ENCODE measurements at places on chromosomes 4 and X.
A peak's percentile ranks its signal among the peaks of the same experiment; 100 is the strongest.

DNA sequence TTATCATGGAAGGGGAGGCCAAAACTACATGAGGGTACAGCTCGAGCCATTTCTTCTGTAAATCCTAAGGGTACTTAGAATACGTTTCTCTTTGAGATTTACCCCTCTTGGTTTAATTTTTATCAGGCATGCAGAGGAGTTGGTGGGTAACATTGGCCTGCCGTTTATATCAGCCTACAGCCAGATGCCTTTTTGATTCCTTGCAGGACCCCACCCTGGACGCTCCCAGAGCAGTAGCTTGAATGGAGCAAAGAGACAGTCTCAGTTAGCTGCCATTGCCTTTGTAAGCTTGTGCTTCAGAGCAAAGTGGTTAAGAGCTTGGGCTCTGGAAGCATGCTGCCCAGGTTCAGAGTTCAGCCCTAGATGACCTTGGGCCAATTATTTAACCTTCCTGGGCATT, 9.0 kb downstream of the DOCK11 start:
- no peak for DNase-seq

GRCh38 chr4:15182600-15183220, 180.4 kb downstream of the CPEB2 start:
- DNase-seq: no peak

DNA sequence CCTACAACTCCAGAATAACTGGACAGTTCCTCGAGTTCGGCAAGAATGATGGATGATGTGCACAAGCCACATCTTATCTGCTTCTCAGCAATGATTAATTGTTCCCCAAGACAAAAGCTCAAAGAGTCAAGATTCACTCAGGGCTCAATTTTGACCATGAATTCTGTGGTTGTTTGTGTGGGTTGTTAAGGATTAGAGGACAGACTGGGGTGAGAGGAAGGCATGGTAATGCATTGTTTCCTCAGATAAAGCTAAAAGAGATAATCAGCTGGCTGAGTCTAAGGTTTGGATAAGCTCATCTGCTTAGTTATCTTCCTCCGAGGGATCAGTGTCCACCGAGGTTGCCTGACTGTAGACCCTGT, 161.0 kb downstream of the CPEB2 start:
- no peak for DNase-seq

GRCh38 chr4:73776321-73776729, 36.0 kb downstream of the CXCL8 start:
- peak; percentile 28 for DNase-seq

DNA sequence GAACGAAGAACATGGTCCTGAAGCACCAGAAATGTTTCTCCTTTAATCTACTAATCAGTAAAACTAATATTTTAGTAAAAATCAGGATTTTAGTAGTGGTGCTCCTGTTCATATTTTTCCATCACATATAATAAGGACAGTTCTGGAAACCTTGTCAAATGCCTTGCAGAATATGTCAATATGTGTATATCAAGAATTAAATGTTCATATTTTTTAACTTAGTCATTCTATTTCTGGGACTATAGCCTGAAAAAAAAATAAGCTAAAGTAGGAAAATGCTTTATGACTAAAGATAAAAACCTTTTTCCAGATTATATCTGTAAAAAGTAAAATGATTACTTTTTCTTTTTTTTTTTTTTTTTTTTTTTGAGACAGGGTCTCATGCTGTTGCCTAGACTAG, 65.1 kb downstream of the MAB21L2 start:
- DNase-seq: no peak

DNA sequence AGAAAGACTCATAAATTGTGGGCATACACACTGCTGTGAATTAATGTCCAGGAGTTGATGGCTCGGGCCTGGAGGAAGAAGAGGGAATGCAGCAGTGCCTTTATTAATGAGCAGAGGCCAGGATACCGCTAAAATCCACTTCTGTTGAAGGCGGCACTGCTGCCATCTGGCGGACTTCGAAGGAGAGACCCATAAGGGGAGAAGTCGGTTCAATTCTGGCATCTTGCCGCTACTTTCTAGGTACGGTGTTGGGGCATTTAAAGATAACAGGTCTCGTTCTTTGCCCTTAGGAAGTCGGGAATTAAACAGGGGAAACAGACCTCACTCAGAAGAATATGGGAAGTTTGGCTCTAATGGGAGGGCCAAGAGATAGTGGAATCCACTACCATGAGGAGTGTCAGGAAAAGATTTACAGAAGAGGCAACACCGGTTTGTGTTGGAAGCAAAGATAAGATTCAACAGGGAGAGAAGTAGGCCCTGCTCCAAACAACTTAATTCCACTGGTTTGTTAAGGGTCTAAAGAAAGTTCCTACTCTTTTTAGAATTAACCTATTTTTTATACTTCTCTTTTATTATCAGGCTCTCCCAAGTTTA, 133.6 kb upstream of the GIMD1 start:
- DNase-seq: peak; percentile 79

DNA sequence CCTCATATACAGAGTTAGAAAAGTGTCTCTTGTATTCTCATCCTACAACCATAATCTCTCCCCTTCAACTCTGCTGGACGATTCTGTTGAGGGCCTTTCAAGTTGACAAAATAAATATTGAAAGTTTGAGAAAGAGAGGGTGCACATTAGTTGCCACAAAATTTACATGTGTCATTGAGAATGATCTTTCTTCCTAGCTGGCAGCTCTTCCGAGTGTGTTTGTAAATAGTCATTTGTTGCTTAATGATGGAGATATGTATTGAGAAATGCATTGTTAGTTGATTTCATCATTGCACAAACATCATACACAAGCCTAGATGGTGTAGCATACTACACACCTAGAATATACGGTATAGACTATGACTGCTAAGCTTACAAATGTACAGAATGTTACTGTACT, 632.8 kb upstream of the AMOT start:
- no peak for DNase-seq

GRCh38 chrX:82451725-82452124, 1056.4 kb upstream of the POU3F4 start:
- no peak for DNase-seq

DNA sequence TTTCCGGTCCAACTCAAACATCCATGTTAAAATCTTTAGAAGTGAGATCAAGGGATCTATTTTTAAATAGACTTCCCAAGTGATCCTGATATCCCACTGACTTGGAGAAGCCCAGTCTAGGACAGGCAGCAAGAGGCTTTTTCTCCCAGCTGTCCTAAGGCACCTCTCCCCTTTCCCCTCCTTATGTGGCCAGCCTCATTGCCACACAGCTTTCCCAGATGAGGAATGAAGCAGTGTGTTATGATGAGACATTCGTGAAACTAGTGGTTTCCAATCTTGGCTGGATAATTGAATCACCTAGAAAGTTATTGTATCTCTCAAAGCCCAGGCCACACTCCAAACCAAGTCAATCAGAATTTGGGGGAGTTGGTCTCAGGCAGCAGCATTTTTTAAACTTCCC, 16.8 kb upstream of the HSD17B13 start:
- DNase-seq: no peak

DNA sequence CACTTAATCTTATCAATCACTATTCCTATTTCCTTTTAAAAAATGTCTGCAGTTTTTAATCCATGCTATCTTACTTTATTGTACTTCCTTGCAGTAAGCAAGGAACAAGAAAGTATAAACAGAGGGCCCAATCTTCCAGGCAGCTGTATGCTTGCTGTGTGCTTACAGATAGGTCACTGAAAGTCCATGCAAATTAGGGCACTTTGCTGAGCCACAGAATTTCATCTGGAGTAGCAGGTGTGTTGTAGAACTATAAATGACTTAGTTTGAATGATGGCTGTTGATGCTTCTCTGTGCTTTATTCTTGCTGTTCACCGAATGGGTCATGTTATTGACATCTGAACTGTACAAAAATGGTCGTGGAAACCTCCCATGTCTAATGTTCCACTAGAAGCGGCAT, 154.6 kb downstream of the ATOH1 start:
- DNase-seq: no peak

DNA sequence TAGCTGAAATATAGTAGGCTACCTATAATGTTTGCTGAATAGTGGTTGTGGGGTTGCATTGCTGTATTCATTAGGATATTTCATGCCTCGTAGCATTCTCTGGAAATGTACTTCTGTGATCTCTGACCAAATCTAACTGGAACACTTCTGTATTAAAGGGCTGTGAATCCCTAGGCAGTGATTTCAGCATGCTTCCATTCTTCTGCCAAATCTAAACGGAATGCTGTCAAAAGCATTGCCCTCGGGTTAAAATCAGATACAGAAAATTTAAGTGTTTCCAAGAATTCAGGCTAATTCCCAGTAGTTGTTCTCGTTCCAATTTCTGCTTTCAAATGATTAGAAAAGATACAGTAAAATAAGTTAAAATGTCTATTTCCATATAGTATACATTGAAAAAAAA, 1847.5 kb upstream of the IGFBP7 start:
- no peak for DNase-seq

DNA sequence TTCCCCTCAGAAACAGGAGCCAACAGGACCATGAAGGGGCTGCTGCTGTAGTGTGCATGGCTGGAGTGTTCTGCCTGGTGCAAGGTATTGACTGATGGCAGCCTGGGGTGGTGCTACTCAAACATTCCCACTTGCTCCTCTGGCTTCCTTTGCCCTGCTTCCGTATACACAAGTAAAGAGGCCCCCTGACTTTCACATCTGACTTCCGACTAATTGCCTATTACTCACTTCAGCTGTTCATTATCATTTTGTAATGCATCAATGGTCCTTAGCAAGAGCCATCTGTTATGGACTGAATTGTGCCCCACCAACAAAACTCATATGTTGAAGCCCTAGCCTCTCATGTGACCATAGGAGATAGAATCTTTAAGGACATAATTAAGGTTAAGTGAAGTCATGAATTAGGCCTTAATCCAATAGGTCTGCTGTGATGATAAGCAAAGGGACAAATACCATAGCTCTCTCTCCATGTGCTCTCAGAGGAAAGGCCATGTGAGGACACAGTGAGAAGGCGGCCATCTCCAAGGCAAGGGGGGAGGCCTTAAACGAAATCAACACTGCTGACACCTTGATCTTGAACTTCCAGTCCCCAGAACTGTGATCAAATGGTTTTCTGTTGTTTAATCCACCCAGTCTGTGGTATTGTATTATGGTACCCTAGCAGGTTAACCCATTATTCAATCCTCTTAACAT, 122.5 kb upstream of the CLNK start:
- no peak for DNase-seq

DNA sequence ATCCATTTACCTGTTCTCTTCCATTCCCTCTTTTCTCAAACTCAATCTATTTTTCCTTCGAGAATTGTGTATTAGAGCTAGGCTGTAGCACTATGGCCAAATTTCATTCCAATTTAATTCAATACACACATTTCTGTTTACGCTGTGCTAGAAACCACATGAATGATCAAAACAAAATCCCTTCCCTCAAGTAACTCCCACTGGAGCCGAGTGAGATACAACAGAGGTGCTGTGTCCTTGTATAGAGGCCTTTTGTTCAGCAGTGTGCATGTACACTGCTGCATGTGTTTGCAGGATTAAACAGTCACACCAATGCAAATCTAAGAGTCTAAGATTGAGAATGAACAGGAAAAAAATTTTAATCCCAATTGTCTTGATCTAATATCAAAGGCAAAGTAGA, 734.2 kb downstream of the RAPGEF2 start:
- DNase-seq: no peak

GRCh38 chr4:112199041-112199440, 32.5 kb upstream of the AP1AR start:
- peak; percentile 10 for DNase-seq

DNA sequence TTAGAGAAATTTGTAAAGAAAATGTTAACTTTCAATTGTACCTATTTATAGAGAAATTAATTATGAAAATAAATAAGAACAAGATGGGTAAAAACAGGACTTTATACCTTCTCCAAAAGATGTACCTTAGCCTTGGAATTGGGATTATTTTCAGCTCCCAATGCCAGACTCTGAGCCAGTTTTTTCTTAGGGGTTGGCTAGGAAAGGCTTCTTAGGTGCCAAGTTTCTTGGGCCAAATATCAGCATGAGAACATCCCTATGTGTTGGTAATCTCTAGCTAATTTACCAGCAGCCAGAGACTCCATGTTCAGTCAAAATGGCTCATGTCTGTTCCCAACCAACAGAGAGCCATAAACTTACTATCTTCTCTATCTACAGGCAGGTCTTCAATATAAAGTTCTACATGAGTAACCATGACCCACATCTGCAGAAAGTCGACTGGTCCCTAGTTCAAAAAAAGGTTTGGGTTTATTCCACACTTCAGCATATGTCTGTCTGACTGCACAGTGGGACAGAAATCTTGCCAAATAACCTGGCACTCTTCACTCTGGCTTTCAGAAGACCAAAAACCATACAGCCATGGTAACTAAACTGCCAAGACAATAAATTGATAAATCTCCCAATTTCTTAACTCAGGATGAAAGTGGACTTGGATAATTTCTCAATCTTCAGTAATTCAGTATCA, 380.5 kb upstream of the RASGEF1B start:
- no peak for DNase-seq

GRCh38 chrX:123084797-123085196, 99.3 kb upstream of the GRIA3 start:
- DNase-seq: no peak

DNA sequence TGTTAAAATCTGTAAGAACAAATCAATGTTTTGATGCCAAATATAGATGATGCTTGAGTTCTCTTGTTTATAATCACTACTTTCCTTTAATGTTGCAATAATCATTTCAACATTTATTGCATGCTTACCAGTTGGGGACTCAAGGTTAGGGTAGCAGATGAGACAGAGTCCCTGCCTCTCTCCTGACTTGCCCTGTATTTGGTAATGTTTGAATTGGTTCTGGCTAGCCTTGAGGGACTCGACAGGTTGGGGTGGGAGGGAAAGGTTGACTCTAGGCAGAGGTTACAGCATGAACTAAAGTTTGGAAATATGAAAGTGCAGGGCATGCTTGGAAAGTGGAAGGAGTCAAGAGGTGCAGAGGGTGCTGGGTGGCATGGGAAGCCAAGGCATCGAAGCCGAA, 2.0 kb downstream of the SEC24B start:
- no peak for DNase-seq

GRCh38 chrX:136585960-136586359, 53.9 kb downstream of the VGLL1 start:
- no peak for DNase-seq

DNA sequence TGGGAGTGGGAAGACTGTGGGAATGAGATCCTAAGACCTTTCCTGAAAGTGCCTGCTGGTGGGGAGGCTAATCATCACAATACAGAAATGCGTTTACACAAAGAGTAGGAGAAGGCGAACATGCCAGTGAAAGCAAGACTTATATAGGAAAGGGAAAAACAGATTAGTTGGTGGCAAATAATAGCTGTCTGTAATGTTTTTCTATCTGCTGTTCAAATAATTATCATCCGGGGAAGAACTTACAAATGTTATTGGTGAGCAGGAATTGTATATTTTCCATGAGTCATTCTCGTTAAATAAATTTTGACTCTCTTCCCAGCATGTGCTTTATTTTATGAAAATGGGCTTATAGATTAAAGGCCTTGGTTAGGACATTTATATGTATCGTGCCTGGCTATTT, 196.5 kb downstream of the ARHGAP10 start:
- peak; percentile 23 for DNase-seq

- no peak for DNase-seq
Observed at GRCh38 chrX:6738518-6739470, 203.9 kb upstream of the VCX3A start.

DNA sequence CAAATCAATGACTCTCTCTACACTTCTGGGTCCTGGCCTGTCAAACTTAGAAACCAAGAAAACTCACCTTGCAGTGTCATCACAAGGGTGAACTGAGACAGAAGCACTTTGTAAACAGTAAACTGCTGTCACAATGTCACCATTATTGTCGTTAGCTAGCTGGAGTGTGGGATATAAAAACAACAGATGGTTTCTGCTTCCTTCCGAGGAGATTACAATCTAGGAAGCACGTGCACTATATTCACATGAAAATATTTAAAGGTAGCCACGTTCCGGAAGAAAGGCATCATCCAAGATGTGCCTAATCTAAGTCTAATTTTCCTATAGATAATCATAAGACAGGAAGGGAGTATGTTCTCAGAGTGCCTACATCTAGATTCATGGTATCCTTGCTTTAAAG, 64.7 kb upstream of the ACSL1 start:
- no peak for DNase-seq
